Activated CD8-positive, alpha-beta memory T cell treated with anti-CD3 and anti-CD28 coated beads for 24 hours (primary cell): ENCODE measurements at places on chromosomes 7 and 10.
A peak's percentile ranks its signal among the peaks of the same experiment; 100 is the strongest.

DNA sequence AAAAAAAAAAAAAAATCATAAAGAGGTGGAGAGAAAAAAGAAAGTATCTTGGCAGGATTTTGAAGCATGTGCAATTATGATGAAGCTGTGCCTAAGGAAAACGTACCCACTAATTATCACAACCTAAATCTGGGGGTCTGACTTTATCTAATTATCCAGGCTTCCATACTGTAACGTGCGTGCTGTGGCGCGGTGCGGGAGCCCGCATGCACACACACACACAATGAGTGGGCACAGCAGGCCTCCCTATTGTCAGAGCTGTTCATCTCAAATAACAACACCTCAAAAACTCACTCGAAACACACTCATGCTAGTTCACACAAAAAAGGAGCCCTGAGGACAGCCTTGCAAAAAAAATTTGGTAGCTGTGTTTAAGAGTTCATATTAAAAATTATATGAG lies 31.9 kb downstream of the BEND7 start:
- no peak for DNase-seq

GRCh38 chr7:91165846-91166230 lies 98.4 kb upstream of the FZD1 start:
- DNase-seq = no peak

DNA sequence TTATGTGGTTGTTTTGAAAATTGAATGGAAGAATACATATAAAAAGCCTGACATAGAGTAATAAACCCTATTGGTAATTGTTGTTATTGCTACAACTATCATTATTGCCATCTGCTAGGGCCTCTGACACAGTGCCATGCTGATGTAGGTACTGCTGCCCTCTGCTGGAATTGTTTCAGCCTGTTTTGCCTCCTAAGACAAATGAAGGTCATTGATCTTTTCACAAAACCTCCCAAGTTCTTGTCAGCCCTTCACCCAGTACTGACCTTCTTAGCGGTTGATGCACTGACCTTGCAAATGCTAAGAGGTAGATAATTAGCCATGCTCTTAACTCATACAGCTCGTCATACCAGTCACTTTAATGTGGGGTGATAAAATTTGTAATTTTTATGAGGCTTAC lies 975.2 kb downstream of the SORCS1 start:
- DNase-seq = no peak

DNA sequence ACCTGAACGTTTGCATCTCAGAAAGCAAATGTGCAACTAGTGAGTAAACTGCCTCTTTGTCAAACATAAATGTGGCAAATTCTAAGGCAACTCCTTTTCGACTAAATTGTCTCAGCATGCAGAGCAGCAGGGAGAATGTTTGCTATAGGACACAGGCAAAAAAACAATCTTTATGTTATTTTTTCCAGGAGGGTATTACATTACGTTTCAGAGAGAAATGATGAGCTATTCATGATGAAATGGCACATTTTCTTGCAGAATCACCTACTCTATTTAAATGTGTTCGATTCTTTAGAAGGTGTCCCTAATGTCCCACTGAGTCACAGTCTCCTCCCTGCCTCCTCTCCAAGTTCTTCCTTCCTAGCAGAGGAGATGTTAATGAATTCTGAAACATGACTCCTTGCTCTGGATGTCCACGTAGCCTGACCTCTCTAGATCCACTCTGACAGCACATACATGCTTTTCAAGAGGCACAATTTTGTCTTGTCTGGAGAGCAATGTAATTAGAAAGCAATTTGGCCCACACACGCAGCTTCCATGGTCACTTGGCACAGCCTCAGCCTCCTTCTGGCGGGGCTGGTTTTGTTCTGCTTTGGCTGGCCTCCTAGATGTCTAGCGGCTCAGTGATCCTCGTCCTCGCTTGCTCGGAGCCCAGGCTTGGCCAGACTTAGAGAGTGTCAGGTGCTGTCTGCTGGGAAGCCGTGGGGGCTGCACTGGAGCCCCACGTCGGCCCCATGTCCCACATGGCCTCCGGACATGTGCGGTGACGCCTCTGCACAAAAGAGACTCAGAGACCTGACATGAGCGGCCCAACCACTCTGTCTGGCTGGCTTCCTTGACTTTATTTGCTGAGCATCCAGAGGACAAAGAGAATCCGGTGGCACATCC lies 125.7 kb upstream of the ZNF438 start:
- no peak for DNase-seq

- no peak for DNase-seq
Measured at GRCh38 chr7:132536654-132537395, 39.4 kb downstream of the PLXNA4 start.

- no peak for DNase-seq
Measured at GRCh38 chr10:34323192-34323591, 491.9 kb downstream of the PARD3 start.

DNA sequence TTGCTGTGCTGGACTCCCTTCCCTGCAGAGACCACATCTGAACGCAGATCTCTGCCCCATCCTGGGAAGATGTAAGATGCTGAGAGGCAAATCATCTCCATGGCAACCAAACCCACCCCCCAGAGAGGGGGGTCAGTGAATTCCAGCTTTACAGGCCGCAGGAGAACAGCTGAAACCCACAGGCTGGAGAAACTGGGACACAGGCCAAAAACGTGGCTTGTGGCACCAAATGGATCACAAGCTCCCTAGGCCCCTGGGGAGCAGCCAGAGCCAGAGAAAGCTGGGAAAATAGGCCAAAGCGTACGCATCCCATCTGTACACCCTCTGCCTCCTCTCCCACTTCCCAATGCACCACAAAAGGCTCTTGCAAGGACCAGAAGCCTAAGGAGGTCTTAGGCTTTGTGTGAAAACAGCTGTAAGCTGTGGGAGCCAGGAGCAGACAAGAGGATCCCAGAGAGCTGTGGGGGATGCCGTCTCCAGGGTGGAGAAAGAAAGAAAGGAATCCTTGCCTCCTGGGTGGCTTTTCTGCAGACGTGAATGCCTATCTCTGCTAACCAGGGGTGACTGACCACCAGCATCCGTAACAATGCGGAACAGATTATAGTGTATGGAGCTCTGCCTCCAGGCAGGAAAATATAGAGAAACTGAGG lies 59.5 kb downstream of the TMEM130 start:
- no peak for DNase-seq

GRCh38 chr7:37590824-37591223 lies 92.7 kb upstream of the GPR141 start:
- no peak for DNase-seq

GRCh38 chr7:157844611-157845010 lies 507.8 kb downstream of the DNAJB6 start:
- DNase-seq = no peak

GRCh38 chr7:92904244-92905131 lies 68.1 kb upstream of the CDK6 start:
- DNase-seq = peak; percentile 86

DNA sequence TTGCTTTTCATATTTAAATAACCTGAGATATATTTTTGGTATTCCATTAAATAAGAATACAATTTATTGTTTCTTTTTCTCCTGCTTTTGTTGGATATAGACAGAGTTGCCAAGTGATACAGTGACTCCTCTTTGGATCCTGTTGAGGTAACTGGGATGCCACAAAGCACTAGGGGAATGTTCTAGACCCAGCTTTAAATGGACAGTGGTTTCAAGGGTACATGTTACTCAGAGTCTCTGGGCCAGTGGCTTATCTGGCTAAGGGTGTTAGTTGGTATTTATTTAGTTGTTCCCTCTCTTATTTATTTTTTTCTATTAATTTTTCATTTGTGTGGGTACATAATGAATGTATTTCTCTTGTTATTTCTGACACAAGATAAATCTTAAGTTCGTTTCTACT lies 9.1 kb downstream of the GBF1 start:
- DNase-seq = no peak

- DNase-seq = no peak
Measured at GRCh38 chr10:79179164-79179956, 110.6 kb downstream of the ZMIZ1 start.

- DNase-seq = no peak
Measured at GRCh38 chr7:107961405-107961804, 41.6 kb downstream of the LAMB1 start.

DNA sequence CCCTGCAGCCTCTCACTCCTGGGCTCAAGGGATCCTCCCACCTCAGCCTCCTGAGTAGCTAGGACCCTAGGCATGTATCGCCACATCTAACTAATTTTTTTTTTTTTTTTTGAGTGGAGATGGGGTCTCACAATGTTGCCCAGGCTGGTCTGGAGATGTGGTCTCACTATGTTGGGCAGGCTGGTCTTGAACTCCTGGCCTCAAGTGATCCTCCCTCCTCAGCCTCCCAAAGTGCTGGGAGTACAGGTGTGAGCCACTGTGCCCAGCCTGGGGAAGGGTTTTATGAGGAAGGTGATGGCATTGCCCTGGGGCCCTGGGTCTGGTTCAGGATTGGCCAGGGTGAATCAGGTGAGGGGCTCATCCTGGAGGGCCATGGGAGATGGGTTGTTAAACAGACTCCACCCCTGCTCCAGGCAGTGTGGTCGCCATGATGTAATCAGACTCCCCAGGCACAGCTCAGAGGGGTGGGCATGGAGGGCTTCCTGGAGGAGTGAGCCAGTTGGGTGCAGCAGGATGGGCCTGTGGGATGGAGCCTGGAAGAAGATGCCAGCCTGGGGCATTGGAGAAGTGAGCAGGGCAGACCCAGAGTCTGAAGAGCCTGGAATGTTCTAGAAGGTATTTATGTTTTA lies 82.7 kb downstream of the MYL10 start:
- DNase-seq = no peak

DNA sequence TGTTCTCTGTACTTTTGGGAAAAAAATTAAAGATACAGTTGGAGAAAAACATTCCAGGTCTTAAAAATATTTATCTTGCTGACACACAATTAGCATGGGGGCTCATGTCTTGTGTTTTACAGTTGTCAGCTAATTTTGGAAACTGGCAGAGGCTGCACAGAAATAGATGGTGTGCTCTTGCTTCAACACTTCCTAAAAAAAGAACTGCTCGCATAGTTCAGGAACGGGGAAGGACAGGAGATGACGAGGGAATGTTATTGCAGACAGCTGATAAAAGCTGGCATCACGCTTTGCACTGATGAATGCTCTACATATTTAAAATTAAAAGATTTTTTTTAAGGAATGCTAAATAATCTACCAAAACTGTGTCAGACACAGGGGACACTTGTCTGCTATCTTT lies 103.5 kb upstream of the CELF2 start:
- DNase-seq = no peak

GRCh38 chr10:15408557-15408956 lies 37.5 kb upstream of the FAM171A1 start:
- no peak for DNase-seq

- no peak for DNase-seq
Measured at GRCh38 chr10:117411479-117412399, 36.5 kb upstream of the PDZD8 start.

DNA sequence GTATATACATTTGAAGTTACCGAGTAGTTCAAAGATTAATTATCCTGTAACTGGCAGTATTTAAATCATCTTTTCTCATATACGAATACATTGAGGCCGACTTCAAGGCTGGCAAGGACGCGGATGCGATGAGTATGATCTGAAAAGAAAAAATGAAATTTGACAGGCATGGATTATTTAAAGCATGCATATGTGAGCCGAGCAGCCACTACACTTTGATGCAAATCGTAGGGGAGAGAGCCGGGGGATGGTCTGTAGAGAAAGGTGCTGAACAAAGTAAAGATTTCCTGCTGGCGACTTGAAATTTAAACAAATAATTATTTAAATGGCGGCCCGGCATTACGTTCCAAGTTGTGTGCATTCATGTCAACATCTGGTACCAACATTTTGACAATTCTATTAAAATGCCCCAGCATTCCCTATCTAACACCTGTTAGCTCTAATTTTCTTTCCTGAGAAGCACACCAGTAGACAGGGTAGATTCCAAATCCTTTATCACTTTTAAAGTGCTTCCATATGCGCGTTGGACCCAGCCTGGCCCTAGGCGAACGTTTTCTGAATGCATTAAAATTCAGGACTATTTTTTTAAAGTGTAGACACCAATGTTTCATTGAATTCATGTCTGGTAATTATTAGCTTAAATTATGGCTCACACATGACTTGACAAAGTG lies 188.7 kb downstream of the EMX2 start:
- no peak for DNase-seq

GRCh38 chr7:143334244-143334643 lies 18.3 kb downstream of the CLCN1 start:
- no peak for DNase-seq

DNA sequence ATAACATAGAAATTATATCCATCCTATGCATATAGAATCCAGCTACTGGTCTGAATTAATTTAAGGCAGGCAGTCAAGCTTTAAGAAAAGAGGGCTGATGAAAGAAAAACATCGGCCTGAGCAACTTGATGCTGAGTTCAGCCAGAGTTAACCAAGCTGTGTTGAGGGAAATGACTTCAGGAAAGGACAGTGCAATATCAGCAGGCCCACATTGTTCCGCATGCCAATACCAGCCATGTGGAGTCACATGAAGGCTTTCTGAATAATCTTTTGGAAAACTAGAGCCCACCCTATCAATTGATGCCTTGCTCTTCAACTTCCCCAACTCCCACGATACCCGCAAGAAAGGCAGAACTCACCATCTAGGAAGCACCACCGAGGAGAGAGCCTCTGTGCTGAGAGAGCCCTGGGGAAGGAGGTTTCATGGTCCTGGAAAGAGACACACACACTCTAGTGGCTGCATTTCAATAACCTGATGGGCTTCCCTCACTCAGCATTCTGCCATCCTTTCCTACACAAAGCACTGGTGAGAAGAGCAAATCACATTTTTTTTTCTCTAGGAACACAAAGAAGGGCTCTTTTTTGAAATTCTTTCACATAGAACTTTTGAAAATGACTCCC lies 125.8 kb upstream of the PTN start:
- no peak for DNase-seq

DNA sequence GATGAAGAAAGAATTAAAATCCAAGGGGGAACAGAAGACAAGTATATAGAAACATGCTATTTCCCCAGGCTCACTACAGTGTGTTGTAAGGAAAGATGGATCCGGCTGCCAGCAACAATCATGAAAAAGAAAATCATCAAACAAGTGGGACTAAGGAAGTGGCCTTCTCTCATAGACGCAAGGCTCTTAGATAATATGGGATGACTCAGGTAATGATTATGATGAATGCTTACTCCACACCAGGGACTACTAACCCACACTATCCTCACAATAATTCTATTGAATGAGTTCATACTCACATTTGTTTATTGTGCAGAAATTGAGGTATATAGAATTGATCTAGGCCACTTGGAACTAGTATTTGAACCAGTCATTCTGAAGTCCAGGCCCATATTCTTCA lies 111.2 kb upstream of the BET1 start:
- no peak for DNase-seq

GRCh38 chr10:27774831-27775230 lies 29.2 kb upstream of the MKX start:
- DNase-seq = no peak

GRCh38 chr7:68715907-68716306 lies 882.4 kb upstream of the AUTS2 start:
- no peak for DNase-seq
